ENCODE measurements at places on chromosomes 12 and 14. TPM values are rescaled to one million over a fixed set of nuclear protein-coding genes. Genes with fewer than 3 reads are reported as not detected.

P2RX2 gene
- total RNA-seq, result not detected

CYP27B1 gene
- total RNA-seq, result 9.9 TPM

ITGB7 gene
- total RNA-seq, result 266 TPM

PRICKLE1 gene
- total RNA-seq, result 0.34 TPM

TAS2R13 gene
- 0.96 TPM for total RNA-seq

PMEL gene
- total RNA-seq, result not detected

CD63 gene
- total RNA-seq, result 198 TPM

PZP gene
- total RNA-seq, result not detected
